Mucosa of gallbladder (tissue), 1 donor: ENCODE measurements at places on chromosomes 13 and 19.

DNA sequence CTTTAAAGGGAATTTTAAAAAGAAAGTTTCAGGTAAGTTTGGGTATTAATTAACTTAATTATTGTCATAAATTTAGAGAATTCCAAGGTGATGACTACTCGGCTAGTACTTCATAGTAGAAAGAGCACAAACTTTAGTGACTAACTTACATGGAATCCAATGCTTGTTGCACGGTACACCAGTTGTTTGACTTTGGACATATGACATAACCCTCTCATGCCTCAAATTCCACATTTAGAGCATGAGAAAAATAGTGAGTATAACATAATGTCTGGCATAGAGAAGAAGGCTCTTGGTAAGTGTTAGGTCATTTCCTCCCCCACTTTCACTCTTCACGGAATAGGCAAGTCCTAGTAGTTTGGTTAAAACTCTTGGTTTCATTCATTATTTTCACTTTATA is 1249.4 kb upstream of the SLC10A2 start:
- no peak for DNase-seq

DNA sequence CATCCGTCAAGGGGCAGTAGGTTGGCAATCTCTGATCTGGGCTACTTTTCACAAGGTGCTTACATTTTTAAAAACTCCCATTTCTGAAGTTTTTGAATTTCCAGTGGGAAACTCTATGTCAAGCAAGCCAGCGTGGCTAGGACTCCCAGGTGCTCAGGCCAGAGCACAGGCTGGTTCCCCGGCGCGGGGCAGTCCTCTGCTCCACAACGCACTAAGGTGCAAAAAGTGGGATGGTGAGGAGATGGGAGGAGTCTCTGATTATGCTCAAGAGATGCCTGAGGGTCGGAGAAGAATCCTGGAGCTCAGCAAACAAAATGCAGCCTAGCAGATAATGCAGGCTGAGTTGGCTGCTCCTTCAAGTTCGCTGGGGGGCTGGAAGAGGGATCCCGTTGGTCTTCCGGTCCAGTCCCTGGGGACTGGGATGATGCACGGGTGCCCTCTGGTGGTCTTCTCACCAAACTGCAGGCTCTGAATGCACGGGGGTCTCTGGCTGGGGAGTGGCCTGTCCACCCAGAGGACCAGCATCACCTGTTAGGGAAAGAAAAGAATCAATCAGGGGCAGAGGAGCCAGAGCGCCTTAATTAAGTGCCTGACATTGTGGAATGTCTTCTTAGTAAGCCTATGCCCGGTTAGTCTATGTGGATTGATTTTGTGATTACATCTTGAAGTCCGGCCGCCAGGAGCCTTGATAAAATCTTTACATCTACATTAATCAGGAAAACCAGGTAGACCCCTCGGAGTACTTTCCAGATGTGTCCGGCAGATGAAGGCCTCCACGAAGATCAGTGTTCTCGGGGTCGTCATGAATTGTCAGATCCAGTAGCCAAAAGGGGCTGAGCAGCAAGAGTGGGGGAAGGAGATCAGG is 244.4 kb upstream of the MAB21L1 start:
- peak; percentile 20 for DNase-seq

DNA sequence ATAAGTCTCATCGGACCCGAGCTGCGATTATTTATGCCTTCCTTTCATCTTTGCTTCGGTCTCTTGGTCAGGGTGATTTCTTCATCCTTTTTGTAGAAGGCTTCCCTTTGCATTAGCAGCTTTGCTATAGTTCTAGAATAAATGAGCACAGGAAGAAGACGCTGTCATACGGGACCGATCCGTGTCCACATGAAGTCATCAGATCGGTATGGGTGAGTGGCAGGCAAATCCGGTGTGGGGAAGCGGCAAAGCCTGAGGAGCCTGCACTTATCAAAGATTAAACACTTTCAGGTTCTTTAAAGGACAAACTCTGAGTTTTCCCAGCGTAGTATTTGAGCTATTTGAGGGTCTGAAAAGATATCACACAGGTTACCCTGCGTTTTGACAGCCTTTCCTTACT is 119.3 kb downstream of the IRS2 start:
- no peak for DNase-seq

DNA sequence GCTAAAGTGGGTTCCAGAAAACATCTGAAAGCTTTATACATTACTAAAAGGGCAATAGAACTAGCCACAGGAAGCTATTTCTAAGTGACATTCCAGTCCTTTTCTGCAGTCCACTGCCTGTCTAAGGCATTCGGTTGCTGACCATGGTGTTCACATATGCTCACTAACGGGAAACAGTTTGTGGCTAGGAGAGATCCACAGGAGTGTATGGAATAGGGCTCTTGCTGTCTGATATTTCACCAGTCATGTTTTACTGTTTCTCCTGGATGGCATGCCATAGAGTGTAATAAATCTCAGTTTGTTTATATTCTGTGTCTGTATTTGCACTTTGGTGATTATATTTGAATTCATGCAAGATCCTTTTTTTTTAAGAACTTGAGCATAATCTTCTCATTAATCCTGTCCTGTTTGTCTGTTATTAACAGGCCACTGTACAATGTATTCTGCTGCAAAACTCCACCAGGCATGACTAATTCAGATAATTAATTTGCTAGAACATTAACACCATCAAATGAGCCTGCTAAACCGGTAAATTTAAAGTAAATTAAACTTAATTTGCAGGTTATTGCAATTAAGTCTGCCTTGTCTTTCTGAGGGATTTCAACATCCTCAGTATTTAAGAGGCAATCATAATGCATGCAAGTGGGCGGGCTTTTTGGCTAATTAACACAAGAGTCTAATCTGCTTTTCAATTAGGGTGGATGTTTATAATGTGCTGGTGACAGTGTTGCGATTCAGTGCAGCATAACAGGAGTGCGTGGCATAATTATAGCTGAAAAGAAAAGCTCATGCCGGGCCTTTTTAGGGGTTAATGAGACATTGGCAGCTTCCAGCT is 201.3 kb downstream of the POU4F1 start:
- DNase-seq = no peak

DNA sequence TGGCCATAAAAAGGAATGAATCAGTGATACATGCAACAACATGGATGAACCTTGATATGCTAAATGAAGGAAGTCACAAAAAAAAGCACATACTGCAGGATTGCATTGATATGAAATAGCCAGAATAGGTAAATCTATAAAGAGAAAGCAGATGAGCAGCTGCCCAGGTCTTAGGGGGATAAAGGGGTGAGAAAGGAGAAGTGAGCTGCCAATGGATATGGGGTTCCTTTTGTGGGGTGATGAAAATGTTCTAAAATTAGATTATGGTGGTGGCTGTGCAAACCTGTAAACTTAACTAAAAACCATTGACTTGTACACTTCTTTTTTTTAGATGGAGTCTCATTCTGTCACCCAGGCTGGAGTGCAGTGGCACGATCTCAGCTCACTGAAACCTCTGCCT is 12.1 kb downstream of the HAS1 start:
- no peak for DNase-seq

DNA sequence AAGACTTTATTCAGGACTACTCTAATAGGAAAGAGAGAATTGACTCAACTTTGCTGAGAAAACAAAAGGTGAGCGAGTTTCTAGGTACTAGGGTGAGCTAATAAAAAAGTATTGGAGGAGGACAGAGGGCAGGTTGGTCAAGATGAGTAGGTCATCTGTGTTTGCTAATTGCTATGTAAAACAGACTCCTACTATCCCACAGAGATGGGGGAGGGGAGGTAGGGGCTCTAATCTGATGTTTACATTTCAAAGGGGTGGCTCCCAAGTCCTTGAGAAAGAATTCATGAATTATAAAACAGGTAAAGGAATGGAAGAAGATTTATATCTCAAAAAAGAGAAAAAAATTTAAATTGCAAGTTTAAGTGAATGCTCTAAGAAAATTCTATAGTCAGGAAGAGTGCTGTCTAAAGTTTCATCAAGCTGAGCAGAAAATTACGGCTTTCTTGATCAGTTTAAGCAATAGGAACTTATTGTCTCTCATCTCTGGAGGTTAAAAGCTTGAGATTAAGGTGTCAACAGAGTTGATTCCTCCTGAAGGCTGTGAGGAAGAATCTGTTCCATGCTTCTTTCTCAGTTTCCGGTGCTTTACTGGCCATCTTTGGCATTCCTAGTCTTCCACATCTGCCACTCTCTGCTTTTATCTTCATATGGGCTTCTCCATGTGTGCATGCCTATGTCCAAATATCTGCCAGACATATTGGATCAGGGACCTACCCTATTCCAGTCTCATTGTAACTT is 790.3 kb downstream of the SLITRK5 start:
- no peak for DNase-seq

DNA sequence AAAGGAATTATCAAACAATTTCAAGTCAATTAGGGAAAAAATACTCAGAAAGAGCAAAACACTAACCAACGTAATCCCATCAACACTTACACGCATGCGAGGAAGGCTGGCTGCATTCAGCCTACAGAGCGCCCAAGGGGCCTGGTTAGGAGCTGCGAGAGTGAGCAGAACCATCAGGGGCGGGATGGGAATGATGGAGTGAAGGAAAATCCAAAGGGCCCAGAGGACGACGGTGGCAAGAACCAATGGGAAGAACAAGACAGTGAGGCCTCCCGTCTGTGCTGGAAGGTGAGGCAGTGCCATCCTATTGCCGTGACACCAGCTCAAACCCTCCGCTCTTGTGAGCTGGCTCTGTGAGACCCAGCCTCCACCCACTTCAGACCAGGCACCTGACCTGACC is 253.0 kb downstream of the IRS2 start:
- DNase-seq = no peak

GRCh38 chr13:98171900-98172589 is 5.0 kb downstream of the RNF113B start:
- DNase-seq = peak; percentile 37

DNA sequence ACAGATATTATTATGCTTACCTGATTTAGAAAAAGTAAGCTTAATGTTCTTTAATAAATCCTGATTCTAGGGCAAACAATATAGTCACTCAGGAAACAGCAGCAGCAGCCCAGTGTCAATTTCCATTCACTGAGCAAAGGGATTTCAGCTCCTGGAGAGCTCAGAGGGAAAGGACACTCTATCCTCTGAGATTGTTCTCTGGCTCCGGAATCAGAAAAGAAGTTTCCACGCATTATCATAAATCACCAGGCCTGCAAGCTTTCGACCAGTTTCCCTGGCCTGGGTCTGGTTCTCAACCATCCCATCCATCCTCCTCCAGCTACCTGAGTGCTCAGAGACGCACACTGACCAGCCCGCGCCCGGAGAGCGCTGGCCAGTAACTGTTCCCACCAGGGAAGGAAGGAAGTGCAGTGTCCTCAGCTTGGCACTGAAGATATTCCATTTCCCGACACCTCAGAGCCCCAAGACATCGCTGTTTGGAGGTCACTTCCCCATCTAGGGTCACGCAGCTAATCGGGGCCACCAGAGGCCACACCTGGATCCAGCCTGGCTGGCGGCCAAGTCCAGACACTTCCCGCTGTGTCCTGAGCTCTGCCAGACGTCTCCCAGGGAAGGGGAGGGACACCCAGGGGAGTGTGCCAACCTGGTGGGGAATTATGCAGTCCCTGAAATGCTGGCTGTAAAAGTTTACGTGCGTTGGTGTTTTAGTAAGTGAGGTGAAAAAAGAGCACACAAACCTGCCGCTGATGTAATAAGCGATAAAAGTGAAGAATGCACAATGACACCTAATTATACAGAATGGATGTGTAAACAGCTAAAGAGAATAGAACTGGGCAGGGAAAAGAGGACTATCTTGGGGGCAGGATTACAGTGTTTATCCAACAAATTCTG is 29.1 kb downstream of the EPS15L1 start:
- no peak for DNase-seq

- no peak for DNase-seq
Measured at GRCh38 chr19:51320280-51320657, 8.8 kb downstream of the IGLON5 start.

DNA sequence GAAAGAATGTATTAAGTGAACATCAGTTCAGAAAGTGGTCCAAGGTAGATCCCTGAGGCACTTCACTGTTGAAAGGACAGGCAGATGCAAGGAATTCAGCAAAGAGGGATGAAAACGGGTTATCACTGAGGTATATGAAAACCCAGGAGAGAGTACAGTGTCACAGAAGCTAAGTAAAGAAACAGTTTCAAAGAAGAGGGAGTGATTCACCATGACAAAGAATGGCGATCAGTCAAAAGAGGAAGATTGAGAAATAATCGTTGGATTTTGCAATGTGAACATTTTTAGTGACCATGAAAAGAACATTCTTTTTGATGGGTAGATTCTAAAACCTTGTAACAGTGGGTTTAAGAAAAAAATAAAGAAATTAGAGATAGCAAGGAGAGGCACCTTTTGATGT is 99.3 kb downstream of the EPSTI1 start:
- no peak for DNase-seq

DNA sequence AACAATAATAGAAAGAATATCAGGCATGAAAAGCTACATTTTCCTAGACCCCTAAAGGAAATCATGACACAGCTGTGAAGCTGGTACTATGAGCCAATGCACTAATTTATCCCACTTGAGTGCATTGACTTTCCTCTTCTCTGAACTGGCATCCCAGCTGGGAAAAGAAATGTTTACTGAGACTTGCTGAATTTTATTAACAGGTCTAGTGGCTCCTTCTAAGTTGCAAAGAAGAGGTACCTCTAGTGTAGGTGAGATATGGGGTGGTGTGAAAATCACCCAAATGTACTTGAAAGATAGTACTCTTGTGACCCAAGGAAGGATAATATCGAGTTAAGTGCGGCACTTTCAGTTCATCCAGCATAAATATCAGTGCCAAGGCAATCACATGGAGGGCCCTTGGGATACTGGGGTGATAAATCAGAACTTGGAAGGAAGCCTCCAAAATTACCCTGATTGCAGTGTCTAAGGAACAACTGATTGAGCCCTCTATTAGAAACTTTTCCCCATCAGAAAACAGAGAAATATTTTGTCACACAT is 369.2 kb downstream of the PCDH9 start:
- no peak for DNase-seq

DNA sequence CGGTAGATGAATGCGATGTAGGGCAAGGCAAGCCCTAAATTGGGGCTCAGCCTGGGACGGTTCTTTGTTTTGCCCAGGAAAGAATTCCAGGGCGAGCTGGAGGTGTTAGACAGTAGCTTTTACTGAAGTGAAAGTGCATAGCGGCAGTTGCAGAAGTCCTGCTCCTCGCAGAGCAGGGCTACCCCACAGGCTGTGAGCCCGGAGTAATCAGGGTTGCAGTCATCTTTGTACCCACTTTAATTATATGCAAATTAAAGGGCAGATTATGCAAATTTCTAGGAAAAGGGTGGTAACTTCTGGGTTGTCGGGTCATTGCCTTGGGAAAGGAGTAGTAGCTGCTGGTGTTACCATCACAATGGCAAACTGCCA is 30.5 kb downstream of the VAV1 start:
- no peak for DNase-seq
